NCI-H1436 (cell line): ENCODE measurements at places on chromosomes 2 and 18.

DNA sequence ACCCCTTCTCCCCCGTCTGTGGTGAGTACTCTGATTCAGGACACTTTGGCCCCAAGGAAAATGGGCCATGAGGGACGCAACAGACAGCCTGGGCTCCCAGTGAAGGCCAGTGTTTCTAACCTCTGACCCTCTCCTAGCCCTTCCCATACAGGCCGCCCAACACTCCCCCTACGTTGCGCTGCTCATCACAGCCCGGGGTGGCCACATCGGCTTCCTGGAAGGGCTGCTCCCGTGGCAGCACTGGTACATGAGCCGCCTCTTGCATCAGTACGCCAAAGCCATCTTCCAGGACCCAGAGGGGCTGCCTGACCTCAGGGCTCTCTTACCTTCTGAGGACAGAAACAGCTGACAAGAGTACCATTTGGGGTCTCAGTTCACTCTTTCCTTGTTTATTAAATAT lies 4.0 kb downstream of the PREB start:
- no peak for DNase-seq

DNA sequence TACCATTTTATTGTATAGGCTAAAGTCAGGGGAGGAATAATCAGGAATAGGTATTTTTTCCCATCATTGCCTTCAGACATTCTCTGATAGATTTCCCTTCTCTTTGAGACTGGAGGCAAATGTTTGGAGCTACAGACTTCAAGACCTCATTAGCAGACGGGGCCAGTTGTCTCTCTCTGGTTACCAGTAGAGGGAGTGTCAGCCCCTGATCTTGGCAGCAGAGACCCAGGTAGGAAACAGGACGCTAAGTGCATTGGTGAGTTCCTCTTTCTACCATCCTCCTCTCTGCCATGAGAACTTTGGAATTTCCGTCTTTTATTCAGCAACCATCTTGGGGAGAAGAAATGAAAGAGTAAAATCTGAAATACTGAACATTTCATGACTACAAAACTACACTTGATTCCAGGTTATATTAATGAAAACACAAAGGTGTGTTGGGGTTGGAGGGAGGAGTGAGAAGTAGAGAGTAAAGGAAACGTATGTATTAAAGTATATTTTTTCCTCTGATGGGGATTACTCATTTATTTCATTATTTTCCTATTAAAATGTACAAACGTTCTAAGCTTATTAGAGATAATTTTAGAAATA lies 186.2 kb upstream of the GCFC2 start:
- DNase-seq, result peak; percentile 36

DNA sequence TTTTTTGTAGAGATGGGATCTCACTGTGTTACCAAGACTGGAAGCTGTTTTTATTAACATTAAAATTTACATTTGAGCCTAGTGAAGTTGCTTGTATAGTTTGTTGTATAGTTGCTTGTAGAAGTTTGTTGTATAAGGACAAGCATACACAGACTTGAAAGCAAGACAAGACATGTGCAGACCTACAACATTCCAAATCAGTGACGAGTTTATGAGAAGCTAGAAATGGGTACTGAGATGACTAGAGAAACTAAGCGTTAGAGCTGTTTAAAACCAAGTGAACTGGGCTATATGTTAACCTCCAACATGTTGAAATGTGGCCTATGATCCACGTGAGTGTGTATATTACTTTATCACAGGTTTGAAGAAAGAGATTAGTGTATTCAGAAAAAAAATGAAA lies 39.1 kb downstream of the ABCB11 start:
- DNase-seq, result no peak

DNA sequence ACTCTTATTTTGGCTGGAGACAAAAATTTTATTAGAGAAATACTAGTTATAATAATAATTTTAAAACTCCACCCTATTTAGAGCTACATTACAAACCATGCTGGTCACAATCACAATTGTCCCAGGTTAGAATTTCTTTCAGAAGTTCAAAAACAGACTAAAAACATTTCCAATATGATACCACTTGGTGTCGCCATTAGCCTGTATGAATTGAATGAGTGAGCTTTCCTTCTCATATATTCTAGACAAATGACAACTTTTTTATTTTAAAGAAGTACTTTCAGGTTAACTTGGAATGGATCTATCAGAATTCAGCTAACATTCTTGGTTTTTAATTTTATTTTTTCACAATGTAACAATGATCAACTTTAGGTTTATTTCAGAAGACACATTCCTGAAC lies 48.0 kb downstream of the SERPINB8 start:
- DNase-seq, result peak; percentile 27

- no peak for DNase-seq
Observed at GRCh38 chr2:101500180-101500579, 25.3 kb upstream of the RFX8 start.

- peak; percentile 16 for DNase-seq
Observed at GRCh38 chr2:206193671-206194357, 34.1 kb downstream of the EEF1B2 start.

GRCh38 chr2:166376488-166376828 lies 714 bp upstream of the SCN9A start:
- no peak for DNase-seq

DNA sequence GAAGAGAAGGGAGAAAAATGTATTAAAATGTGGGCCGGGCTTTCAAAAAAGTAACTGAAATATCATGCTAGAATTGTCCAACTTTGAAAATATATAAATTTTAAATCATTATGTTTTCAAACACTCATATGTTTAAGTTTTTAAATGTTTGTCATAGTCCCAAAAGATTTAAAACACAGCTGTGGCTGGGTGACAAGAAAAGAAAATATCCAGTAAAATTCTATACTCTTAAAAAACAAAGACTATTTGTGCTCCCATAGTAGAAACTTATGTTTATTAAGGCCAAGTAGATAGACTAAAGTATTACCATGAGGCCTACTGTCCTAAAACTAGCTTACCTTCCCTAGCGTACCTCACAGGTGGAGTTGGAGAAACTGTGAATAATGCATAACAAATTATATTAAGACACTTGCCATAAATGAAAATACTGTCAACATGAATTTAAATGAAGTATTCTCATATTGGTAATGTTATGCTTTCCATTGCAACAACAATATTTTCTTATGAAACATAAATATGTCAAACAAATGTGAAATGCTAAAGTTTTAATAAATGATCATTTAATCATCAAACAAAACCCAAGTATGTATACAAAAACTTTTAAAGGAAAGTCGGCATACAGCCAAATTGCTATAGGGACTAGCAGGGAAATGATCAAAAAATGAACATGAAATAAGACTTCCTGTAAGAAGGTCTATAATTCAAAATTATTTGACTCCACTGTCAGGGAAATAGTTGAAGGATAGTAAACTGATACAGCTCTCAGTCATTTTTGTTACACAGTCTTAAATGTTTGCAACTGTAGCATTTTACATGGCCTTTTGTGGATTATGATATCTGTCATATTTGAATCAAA lies 13.4 kb downstream of the MEIS1 start:
- DNase-seq, result no peak

GRCh38 chr2:51335087-51336058 lies 303.4 kb upstream of the NRXN1 start:
- DNase-seq, result no peak

GRCh38 chr2:166969486-166969885 lies 81.2 kb downstream of the XIRP2 start:
- no peak for DNase-seq

- no peak for DNase-seq
Observed at GRCh38 chr18:26425148-26425531, 123.2 kb downstream of the KCTD1 start.
